Myometrial cell (primary cell): ENCODE measurements at places on chromosomes 3 and 15. TPM values are rescaled to one million over a fixed set of nuclear protein-coding genes. Genes with fewer than 3 reads are reported as not detected.

The FYTTD1 gene
- total RNA-seq = 34.0 and 37.7 TPM in 2 replicates

The PCOLCE2 gene
- total RNA-seq = 4.4 TPM in 1 of 2 replicates, not detected in the other

The COL6A6 gene
- total RNA-seq = not detected in 2 replicates

The FAM174B gene
- total RNA-seq = 0.18 and 0.29 TPM in 2 replicates

The IMPG2 gene
- under 0.01 and 0.18 TPM in 2 replicates for total RNA-seq

The BCL2A1 gene
- total RNA-seq = 0.71 and 0.86 TPM in 2 replicates

The GPR87 gene
- total RNA-seq = 1.9 and 3.2 TPM in 2 replicates

The GPR156 gene
- under 0.01 and 0.35 TPM in 2 replicates for total RNA-seq

The ZIC4 gene
- not detected in 2 replicates for total RNA-seq

The KIF23 gene
- total RNA-seq = 47.5 and 61.7 TPM in 2 replicates

The FBXL22 gene
- 0.18 and 0.58 TPM in 2 replicates for total RNA-seq

The DNASE1L3 gene
- total RNA-seq = not detected in 2 replicates

The CRABP1 gene
- total RNA-seq = not detected in 2 replicates

The ITGB5 gene
- total RNA-seq = 298 and 307 TPM in 2 replicates

The CFAP92 gene
- not detected in 2 replicates for total RNA-seq

The CCR1 gene
- total RNA-seq = under 0.01 and 0.29 TPM in 2 replicates

The EFCC1 gene
- not detected in 2 replicates for total RNA-seq

The CDC25A gene
- total RNA-seq = 1.2 and 3.2 TPM in 2 replicates

The RASL12 gene
- 12.1 and 12.8 TPM in 2 replicates for total RNA-seq

The SH2D7 gene
- not detected in 2 replicates for total RNA-seq

The GJD2 gene
- not detected in 2 replicates for total RNA-seq

The STRC gene
- total RNA-seq = not detected in 2 replicates

The KLHL40 gene
- total RNA-seq = not detected in 2 replicates

The GRAMD2A gene
- total RNA-seq = 0.18 TPM in 1 of 2 replicates, not detected in the other

The FEZF2 gene
- total RNA-seq = not detected in 2 replicates

The RYR3 gene
- not detected in 2 replicates for total RNA-seq

The SLC22A14 gene
- total RNA-seq = not detected in 2 replicates

The ADGRG7 gene
- total RNA-seq = not detected in 2 replicates

The LIPC gene
- 0.53 TPM in 1 of 2 replicates, not detected in the other for total RNA-seq

The UTS2B gene
- total RNA-seq = 0.89 TPM in 1 of 2 replicates, not detected in the other

The MB21D2 gene
- total RNA-seq = 14.2 and 16.1 TPM in 2 replicates

The AADACL2 gene
- not detected in 2 replicates for total RNA-seq

The RAB6B gene
- 0.53 TPM in 1 of 2 replicates, not detected in the other for total RNA-seq

The SPTSSB gene
- not detected in 2 replicates for total RNA-seq

The C15orf40 gene
- 8.3 and 9.5 TPM in 2 replicates for total RNA-seq

The HESX1 gene
- total RNA-seq = not detected in 2 replicates

The USP19 gene
- total RNA-seq = 44.8 and 47.3 TPM in 2 replicates

The LRRC31 gene
- not detected in 2 replicates for total RNA-seq

The PLOD2 gene
- total RNA-seq = 130 and 185 TPM in 2 replicates
